Transverse colon (tissue), 4 donors: ENCODE measurements at places on chromosomes 7 and 10. TPM values are rescaled to one million over a fixed set of nuclear protein-coding genes. Genes with fewer than 3 reads are reported as not detected.

LRRN3 gene
- total RNA-seq: 0.27 TPM

GRCh38 chr10:43203448-43204041, 63.3 kb downstream of the RASGEF1A start:
- DNase-seq: no peak
- H3K4me3 ChIP-seq: no peak overlapping the region
- no peak overlapping the region for H3K27ac ChIP-seq
- H3K27me3 ChIP-seq: no peaks in the 10 kb centered on the region

DNA sequence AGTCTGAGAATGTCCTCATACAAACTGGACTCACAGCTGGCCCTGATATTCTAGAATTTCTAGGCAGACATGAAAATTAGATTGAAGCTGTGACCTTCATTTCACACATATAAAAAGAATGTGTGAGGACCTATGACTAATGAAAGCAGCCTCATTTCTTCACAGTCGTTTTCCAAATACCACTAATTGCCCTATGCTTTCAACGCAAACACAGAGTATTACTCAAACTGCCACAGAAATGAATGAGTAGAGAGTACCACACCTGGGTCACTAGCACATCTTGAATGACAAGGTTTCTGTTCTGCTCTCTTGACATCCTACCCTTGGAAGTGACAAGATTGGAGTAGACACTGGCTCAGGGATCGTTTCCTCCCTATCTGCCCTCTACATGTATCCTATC, 142.4 kb downstream of the C1GALT1 start:
- no peak for DNase-seq
- no peak overlapping the region for H3K27ac ChIP-seq
- H3K4me1 ChIP-seq: no peaks in the 10 kb centered on the region
- no peaks in the 10 kb centered on the region for H3K27me3 ChIP-seq
- no peaks in the 10 kb centered on the region for H3K36me3 ChIP-seq

TRPV5 gene
- not detected for total RNA-seq

DNA sequence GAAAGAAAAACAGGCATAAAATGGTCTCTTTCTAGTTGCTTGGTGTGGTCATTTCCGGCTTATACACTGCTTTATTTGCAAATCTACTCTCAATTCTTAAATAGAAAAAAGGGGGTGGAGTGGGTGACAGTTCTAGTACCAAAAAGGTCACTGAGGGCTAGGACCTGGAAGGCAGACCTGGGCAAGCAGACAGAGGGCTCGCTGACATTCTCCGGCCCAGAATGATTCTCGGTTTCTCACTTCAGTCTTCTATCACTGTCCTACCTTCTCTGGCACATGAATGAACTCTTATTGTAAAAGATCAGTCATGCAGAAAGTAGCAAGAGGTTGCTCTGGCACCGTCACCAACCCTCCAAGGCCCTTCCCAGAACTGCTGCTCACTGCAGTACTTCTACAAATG, 54.0 kb downstream of the MALSU1 start:
- H3K4me1 ChIP-seq: no peaks in the 10 kb centered on the region
- H3K36me3 ChIP-seq: no peaks in the 10 kb centered on the region
- DNase-seq: no peak
- H3K4me3 ChIP-seq: no peak overlapping the region

SPDYE16 gene
- total RNA-seq: not detected
